ENCODE measurements at places on chromosomes 11 and 22. TPM values are rescaled to one million over a fixed set of nuclear protein-coding genes. Genes with fewer than 3 reads are reported as not detected.

DNA sequence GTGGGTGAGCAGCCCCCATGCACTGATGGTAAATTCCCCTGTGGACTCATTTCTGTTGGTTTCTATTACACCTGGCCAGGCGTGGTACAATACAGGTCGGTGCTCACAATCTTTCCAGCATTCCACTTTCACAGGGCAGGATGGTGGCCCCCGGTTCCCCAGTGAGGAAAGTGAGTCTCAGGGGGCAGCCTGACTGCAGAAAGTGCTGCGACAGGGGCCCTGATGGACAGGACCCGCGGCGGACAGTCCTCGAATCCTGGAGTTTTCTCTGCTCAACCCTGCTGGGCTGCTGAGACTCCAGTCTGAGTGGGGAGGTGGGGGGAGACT, 3.1 kb upstream of the PGGHG start:
- peak; percentile 38 for DNase-seq

DNA sequence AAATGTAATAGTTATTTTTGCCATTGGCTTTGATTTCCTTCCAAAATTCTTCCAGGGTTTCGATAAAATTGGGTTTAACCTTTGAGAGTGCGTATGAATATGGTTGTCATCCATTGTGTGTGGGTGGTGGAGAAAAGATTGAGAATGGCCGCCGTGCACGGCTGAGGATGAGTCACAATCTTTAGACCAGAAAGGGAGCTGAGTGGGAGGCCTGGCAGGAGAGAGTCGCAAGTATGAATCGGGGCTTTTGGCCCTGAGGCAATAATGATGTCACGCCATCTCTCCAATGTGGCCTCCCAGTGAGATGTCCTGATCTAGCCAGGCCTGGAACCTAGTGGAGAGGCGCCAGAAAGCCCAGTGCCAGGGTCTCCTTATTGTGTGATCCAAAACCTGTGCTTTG, 33.1 kb upstream of the SMPD1 start:
- no peak for DNase-seq

The IGSF22 gene
- 0.64 TPM for total RNA-seq

The SLC2A11 gene
- total RNA-seq, result 10.7 TPM

The FAM181B gene
- not detected for total RNA-seq

DNA sequence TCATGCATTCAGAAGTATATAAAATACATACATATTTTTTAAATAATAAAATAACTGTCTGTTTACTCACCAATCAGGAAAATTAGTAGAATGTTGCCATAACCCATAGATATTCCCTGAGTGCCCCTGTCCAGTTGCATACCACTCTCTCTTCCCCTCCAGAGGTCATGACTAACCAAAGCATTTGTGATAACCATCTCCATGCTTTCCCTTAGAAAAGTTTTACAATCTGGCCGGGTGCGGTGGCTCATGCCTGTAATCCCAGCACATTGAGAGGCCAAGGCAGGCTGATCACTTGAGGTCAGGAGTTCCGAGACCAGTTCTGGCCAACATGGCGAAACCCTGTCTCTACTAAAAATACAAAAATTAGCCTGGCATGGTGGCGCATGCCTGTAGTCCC, 33.2 kb upstream of the LDHA start:
- DNase-seq, result no peak

GRCh38 chr11:11420191-11420898, 67.3 kb upstream of the CSNK2A3 start:
- DNase-seq, result no peak

DNA sequence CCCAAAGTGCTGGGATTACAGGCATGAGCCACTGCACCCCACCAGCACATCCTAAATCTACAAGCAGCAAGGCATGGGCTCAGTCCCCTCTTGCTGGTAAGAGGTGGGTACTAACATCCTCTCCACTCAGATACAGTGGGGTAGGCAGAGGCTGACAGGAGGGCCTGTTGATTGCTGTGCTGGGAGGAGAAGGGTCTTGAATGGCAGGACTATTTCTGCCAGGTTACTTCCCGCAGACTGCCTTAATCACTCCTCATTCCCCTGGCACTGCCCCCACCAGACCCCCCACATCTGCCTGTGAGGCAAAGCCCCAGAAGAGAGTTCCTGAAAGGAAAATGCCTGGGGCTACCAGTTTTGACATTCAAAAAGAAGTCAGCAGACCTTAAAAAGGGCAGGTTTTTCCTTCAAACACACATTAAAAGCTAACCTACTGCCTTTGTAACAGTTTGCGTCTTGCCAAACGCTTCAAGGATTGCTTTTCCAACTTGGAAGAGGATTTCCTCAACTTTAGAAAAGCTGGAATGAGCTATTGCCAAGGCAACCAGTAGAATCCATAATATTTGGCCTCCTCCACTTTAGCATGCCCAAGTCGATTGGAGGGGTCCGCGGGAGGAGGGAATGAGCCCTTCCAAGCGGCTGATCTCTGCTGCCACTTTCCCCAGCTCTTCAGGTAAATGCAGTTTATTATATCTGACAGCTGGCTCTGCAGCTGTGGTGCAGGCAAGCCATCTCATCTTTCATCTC, 62.0 kb downstream of the FDX1 start:
- DNase-seq, result no peak

- DNase-seq, result no peak
Measured at GRCh38 chr22:49179886-49180682, 647.6 kb downstream of the BRD1 start.

DNA sequence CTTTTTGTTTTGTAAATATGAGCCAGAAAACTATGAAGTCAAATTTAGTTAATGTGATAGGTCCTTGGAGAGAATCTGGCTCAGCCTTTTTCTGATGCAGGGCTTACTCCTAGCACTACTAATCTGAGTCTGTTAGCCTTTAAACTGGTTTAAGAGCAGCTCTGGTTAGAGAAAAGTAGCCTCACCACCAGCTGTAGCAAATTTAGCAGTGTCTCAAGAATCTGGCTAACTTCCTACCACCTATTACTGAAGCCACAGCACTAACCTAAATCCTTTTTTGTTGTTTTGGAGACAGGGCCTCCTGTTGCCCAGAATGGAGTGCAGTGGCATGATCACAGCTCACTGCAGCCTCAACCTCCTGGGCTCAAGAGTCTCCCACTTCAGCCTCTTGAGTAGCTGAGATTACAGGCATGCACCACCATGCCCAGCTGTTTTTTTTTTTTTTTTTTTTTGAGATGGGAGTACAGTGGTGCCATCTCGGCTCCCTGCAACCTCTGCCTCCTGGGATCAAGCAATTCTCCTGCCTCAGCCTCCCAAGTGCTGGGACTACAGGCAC, 13.9 kb downstream of the RBM4B start:
- DNase-seq, result no peak

The GAS2L1 gene
- total RNA-seq, result 12.0 TPM

DNA sequence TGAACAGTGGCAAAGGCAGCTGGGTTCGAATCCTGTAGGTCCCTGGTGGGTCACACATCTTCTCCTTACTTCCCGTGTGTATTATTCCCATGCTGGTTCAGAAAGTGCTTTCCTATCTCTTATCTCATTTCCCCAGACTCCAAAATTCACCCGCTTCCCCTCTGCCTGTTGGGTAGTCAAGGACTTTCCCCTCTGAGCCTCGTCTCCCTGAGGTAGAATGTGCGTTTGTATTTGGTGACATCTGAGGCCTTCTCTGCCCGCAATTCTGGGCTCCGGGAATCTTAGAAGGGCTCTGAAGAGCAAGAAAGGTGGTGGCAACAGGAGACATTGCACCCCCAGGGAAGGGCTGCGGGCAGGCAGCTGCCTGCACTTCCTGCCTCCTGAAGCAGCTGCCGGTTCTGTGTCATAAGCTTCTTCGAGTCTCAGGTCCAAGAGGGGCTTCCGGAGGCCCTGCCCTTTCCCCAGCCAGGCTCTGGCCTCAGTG, 5.9 kb downstream of the LRRC32 start:
- peak; percentile 61 for DNase-seq

DNA sequence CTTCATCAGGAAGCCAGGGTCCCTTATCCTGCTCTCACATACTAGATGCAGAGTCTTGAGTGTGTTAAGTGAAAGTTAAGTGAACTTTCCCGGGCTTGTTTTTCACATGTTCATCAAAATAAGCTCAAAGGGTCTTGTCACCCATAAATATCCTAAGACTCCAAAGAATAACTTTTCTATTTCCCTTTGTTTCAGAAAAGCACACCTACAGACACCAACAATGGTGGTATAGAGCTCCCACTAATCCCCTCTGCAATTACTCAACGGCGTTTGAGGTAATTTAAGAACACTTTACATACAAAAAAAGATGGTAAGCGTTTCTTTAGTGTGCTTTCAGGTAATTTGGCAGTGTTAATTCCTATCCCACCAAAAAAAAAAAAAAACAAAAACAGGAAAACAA, 2.5 kb downstream of the PRR14L start:
- no peak for DNase-seq

The OR4D5 gene
- not detected for total RNA-seq

- no peak for DNase-seq
Measured at GRCh38 chr11:19872512-19873145, 160.0 kb downstream of the NAV2 start.

The NXPE2 gene
- total RNA-seq, result not detected

DNA sequence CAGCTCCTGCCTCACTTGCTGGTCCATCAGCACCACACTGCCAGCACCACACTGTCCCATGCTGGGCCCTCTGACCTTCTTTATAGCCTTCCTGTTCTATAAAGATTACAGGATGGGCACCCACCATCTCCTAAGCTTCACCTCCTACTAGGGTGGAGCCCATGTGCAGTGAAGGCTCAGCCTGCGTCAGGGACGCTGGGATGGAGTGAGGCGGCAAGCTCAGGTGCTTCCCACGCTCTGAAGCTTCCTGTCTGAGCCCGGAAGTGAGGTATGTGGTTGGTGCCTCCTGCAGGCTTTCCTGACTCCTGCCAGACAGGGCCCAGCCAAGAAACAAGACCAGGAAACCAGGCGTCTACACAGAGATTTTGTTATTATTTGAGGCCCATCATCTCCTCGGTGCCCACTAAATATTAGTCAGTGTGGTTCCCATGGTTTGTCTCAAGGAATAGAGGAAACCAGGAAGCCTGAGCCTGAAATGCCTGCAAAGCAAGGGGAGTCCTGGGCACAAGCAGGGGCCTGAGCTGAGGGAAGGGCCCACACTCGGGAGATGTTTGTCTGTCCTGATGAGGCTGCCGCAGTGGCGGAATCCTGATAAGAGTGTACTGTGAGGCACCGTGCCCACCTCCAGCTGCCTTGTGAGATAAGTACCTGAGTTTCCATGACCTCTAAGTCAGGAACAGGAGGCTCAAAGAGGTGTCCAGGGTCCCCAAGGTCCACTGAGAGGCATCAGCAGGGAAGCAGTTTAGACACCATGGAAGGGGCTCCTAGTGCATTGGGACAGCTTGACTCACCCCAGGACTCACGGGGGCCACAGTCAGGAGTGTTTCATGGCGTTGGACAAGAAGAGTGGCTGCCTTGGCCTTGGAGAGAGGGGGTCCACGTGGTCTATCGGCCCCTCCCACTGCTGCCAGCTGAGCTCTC, 22.0 kb downstream of the RSPH14 start:
- peak; percentile 60 for DNase-seq

DNA sequence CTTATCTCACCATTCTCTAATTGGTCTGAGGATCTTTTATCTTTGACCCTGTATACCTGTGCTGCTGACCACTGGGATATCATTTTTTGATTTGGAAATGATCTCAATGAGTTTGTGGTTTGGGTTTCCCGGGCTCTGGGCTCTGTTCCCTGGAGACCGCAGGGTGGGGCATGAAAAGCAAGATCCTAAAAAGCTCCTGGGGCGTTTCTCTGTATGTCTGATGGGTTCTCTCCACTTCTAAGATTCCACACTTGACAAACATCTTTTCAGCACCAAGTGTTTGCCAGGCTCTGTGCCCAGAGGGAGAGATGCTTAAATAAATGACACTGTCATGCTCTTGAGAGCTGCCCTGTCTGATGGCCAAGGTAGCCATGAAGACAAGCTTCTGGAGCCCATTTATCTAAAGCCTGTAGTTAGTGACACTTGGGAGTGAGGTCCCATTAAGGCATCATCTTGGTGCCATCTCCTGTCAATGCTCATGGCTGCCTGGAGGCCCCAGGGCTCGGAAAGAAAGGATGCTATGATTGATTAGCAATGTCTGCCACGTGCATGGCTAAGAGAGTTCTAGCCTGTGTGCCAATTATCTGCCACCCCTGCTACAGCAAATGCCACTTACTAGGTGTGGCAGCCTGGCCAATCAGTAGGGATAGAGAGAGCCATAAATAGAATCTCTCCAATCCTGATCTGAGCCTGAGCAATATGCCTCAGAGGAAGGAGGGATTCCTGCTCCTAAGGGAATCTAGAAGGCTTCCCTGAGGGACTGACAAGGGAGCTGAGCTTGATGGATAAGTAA, 531.6 kb downstream of the MN1 start:
- DNase-seq, result no peak

DNA sequence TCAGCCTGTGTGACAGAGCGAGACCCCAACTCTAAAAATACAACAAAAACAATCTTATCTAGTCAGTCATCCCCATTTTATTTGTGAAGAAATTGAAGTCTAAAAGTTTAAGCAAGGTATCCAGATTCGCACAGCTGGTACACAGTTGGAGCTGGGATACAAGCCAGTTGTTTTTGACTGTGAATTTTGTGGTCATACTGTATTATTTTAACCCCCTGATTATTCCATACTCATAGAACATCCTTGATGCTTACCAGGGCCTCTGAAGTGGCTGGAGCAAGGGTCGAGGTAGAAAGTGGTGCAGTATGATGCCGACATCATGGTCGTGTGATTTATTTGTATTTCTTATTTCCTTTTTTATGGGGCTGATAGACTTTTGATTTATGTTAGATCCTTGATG, 50.0 kb downstream of the BID start:
- no peak for DNase-seq

DNA sequence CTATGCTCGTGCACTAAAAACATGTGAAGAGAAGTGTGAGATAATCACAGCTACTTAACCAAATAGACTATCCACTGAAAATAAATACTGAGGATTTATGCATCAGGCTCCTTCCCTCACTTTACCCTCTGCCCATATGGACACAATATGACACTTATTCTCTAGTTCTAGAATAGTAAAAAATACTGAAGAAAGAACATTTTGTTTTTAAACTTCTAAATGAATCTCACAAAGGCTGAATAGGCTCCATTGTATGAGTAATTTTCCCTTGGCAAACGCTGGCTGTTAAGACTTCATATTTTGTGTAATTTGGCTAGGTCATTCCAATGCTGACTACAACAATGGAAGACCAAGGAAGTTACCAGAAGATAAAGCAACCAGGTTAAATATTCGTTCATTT, 9.9 kb downstream of the HPS5 start:
- no peak for DNase-seq

The GLYATL1 gene
- total RNA-seq, result not detected

Data from activated CD8-positive, alpha-beta memory T cell treated with anti-CD3 and anti-CD28 coated beads, Interleukin-2, amount 10 ng/mL, durations not matched to agents 7 days and 5 days (primary cell).